Smooth muscle cell of the brain vasculature (primary cell): ENCODE measurements at places on chromosomes 4 and X.

DNA sequence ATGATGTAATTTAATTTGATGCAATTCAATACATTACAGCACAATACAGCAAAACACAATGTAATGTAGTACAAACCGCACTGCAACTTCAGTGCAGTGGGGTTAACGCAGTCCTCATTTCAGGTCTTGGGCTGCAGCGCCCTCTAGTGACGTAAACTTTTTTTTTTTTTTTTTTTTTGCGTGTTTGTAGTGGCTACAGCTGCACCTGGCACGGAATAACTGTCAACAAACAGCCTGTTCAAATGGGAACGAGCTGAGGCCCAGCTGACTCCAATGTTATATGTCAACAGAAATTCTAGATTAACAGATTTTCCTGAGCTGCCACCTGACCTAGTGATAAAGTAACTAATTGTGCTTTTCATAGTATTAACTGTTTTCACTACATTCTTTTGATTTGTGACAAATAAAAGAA, 33.5 kb upstream of the RASSF6 start:
- no peak for DNase-seq

DNA sequence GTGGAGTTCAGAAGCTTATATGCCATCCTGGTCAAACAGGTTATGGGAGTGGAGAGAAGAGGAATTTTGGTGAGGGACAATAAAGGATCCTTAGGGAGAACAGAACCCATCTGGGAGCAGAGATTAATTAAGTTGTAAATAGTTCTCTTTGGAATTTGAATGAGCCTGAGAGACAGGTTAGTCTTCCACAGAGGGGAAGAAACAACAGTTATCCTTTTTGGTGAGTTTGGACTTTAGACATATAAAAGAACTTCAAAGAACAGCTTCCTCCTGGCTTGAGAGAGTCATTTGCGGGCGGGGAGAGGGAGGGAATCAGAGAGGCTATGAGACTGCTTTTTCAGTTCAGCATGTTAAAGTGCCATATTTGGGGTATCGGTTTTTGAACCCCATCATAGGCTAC, 793.3 kb upstream of the MAGEB2 start:
- DNase-seq, result no peak

GRCh38 chr4:71195924-71196323, 142.9 kb upstream of the SLC4A4 start:
- no peak for DNase-seq

DNA sequence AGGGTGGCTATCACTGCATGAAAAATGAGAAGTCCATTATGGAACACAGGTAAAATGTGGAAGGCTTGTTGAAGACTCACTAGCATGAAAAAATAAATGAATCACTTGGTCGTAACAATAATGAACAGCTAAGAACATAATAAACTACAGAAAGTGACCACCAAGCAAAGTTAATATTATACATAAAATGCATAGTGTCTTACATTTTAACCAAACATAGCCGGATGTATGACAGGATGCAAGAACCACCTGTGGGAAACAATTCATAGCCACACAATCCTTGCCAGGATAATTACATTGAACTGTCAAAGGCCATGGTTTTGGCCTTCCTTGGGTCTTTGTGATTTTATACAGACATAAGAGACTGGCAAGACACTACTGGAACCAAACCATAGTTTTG, 81.9 kb upstream of the ATXN3L start:
- DNase-seq, result no peak

GRCh38 chr4:155079871-155080270, 128.6 kb upstream of the NPY2R start:
- no peak for DNase-seq

DNA sequence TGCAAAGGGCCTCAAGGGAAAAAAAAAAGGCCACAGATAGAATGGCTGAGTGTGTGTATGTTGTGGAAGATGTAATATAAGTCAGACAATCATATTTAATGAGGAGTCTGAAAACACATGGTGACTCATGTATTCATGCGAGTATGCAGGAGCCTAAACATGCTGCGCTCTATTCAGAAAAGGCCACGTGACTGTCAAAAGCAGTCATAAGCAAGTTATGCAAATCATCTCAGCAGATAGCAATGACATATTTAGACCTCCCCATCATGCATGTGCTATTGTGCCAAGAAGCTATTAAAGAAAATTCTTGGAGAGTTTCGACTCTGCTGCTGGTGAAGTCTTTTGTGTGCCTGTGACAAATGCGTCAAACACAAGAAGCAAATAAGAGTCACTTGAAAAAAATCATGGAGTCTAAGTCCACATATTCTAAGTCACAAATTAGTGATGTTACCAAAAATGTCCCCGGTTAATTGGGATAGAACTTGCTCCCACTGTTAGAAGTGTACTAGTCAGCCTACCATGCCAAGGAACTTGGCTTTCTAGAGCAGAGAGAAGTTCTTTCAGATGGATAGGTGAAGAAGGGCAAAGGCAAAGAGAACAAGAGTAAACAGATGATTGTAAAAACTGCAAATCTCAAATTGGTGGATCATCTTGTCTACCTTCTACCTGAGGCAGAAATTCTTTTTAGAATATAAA, 5.0 kb downstream of the LNX1 start:
- no peak for DNase-seq

GRCh38 chrX:148381603-148382002, 118.8 kb upstream of the AFF2 start:
- DNase-seq, result no peak

- no peak for DNase-seq
Observed at GRCh38 chr4:10889819-10890218, 205.3 kb upstream of the CLNK start.

- DNase-seq, result no peak
Observed at GRCh38 chr4:40731792-40732245, 17.9 kb upstream of the NSUN7 start.

DNA sequence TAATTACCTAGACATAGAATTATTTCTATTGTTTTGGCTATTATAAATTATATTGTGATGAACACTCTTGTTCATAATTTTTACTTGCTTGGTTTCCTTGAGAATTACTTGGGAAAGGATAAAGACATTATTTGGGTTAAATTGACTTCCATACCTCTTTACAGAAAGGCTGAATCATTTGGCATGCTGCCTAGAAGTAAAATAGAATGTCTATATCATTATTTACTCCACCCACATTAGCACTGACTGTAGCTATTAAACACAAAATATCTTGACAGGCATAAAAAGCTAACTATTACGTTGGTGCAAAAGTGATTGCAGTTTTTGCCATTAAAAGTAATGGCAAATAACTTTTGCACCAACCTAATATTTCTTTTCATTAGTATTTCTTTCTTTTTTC, 29.7 kb upstream of the ADH6 start:
- DNase-seq, result no peak

- DNase-seq, result no peak
Observed at GRCh38 chr4:188819233-188819632, 680.0 kb downstream of the TRIML1 start.

DNA sequence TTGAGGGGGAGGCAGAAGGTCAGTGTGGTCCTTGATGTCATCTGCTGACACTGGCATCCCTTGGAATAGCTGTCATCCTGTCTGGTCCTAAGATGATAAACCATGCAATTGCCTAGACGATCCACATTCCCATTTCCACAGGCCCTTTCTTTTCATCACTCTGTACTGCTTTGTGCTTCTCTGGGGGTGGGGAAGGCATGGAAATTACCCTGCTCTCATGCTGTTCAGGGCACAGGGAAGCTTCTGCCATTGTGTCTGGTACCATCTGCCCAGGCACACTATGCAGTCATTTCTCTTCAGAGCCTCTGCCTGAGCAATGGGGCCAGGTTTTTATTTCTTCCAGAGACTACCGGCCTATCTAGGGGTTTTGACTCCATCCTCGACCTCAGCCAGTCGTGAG, 49.7 kb upstream of the ELOVL6 start:
- DNase-seq, result no peak

DNA sequence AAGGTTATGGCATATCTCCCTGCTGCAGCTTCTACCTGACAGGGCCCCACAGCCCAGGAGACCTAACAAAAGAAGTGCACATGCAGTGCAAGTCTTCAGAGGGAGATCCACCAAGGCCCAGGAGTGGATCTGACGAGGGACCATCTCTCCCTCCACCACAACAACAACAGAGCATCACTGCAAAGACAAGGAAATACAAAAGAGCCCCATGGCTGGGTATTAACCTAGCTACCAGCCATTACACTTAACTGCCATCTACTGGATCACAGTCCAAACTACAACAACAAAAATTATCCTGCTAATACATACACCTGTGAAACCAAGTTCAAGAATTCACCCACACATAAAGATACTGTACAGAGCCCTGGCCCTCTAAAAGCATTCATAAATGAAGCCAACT, 280.2 kb upstream of the SLC7A11 start:
- DNase-seq, result no peak
